ENCODE measurements at places on chromosomes 16 and 17.
A peak's percentile ranks its signal among the peaks of the same experiment; 100 is the strongest.

GRCh38 chr16:88456356-88457292, 3.5 kb downstream of the ZFPM1 start:
- DNase-seq: peak; percentile 76

DNA sequence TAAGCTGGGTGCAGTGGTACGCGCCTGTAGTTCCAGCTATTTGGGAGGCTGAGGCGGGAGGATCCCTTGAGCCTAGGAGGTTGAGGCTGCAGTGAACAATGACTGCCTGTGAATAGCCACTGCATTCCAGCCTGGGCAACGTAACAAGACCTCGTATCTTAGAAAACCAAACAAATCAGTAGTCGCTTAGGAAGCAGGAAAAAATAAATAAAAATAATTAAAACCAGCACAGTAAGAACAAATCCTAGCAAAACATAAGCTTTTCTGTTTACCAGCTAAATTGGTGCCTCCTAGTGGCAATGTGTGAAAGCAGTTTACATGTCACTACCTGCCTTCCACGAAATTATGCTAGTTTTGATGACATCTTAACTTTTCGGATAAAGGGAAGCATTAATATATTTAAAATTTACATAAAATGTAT, 1.3 kb downstream of the ARMC5 start:
- DNase-seq: peak; percentile 29

GRCh38 chr17:78269955-78270381, 38.5 kb downstream of the TMEM235 start:
- DNase-seq: no peak

- DNase-seq: no peak
Measured at GRCh38 chr16:8430401-8430800, 159.9 kb downstream of the TMEM114 start.

All from CD4-positive, alpha-beta T cell treated with Interleukin-17A for 4 hours (primary cell).